ENCODE measurements at places on chromosomes 12 and 14.

DNA sequence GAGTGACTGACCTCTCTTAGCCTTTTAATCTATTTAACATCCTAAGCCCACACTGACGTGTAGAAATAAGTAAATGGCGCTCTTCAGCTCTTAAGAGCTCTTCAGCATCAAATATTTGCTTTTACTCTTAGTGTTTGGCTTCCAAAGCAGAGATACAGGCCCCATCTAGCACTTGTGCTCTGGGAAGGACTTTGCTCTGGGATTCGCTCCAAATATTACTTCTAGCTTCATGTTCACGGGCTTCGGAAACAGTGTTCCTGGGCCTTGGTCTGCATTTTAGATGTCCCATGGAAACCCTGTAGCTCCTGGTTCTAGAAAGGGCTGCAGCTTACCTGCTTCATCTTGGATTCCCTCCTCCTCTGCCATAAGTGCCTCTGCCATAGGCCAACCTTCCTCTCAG, 2.7 kb upstream of the NKX2-8 start:
- peak; percentile 36 for DNase-seq

DNA sequence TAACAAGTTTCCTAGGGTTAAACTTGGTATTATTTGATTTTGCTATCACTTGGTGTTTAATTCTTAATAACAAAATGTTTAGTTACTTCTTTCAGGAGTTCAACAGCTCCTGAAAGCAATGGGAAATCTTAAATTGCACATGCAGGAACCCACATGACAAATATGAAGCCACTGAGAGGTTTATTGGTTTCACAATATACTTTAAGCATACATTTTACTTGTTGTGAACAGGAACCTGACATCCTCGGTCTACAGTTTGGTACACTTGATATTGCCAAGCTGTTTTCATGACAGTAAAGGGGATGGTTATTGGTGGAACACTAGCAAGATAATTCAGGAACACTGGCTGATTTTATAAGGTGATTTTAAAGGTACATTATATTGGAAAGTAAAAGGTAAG, 46.2 kb downstream of the SLC38A1 start:
- DNase-seq: no peak

DNA sequence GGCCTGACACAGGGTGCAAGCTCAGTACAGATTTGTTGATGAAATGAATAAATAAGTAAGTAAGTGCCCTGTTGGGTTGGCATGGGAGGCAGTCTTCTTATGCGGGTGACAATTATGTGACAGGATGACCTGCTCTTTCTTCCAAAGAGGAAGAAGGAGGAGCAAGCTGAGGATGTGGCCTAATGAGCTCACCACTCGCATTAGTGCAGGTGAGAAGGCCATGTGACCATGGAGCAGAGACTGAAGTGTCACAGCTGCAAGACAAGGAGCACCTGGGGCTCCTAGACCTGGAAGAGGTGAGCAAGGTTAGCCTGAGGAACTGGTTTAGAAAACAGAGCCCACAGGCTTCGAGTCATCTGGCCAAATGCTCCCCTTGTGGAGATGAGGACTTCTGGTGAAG, 34.9 kb downstream of the LRTM2 start:
- no peak for DNase-seq

- peak; percentile 90 for DNase-seq
Observed at GRCh38 chr12:64733857-64734256, 25.3 kb downstream of the GNS start.

DNA sequence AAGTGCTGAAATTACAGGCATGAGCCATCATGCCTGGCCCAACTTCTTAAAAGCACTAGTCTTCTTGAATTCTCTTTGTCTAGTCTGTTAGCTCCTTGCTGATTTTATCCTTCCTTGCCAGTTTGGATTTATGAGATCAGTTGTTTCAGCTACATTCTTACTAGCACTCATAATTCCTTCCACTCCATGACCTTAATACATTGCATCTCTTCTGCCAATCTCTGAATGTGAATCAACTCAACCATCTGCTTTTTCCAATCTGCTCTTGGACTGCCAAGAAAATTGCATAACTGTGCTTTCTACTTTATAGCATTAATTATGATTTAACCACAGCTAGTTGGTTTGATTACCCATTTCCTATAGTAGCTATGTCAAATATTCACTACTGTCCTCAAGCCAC, 14.9 kb upstream of the HEATR5A start:
- DNase-seq: no peak

GRCh38 chr12:64256166-64256800, 34.2 kb upstream of the KICS2 start:
- DNase-seq: peak; percentile 72

DNA sequence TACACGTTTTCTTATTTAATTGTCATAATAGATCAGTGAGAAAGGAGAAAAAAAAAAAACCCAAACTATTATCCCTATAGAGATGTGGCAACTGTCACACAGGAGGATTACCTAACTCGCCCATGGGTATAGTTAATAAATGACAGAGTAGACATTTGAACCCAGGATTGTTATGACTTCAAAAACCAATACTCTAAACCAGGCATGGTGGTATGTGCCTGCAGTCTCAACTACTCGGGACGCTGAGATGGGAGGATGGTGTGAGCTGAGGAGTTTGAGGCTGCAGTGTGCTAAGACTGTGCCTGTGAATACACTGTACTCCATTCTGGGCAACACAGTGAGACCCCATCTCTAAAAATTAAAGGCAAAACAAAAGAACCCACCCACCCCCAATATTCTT, 114.5 kb downstream of the DENND5B start:
- DNase-seq: no peak

DNA sequence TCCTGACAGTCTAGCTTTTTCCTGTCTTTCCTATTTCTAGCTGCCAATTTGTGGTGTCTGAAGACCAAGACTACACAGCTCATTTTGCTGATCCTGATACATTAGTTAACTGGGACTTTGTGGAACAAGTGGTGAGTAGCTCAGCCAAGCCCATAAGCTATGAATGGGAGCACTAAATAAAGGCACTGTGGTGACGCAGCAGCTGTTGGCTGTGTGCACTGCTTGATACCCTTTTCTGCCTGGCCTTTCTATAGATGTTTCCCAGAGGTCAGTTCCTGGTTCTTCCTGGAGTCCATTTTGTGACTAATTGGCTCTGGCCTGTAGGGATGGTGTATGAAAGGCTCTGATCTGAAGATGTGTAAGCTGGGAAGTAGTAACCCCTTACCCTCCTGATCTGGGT, 20.5 kb downstream of the RNF10 start:
- no peak for DNase-seq

GRCh38 chr14:21703357-21704326, 30.0 kb upstream of the OR4E1 start:
- DNase-seq: no peak

GRCh38 chr12:100717733-100718067, 76.9 kb upstream of the ANO4 start:
- no peak for DNase-seq

DNA sequence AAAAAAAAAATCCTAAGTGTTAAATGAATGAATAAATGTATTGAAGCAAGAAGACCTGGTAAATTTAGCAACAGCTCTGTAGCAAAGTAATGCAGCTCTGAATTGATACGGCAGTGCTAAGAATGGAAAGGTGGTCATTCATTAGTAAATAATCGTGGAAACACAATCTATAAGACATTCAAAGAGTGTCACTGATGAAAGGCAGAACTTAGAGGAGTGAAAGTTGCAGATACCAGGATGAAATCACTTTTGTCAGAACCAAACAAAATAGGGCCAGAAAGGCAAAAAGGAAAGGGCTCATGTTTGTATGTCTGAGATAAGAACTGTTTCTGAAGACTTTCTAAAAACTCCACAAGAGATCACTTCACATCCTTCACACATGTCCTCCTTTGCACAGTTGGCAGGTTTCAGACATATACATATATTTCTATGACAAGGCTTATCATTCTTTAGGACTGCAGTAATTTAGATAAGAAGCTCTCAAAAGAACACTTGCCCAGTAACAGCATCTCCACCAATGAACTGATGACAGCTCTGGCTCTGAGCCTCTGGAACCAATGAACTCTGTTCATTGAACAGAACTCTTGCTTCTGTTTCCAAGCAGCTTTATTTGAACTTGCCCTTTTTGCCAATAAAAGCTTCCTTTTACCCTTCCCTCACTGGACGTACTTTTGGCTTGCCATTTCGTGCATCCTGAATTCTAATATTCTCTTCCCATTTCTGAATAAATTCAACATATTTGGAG, 4.2 kb upstream of the LRR1 start:
- no peak for DNase-seq

GRCh38 chr14:54743382-54743781, 159.2 kb downstream of the GCH1 start:
- DNase-seq: no peak

GRCh38 chr14:50333014-50333509, 20.9 kb downstream of the DMAC2L start:
- DNase-seq: no peak

- no peak for DNase-seq
Observed at GRCh38 chr12:127149226-127149964, 1117.6 kb upstream of the TMEM132C start.

GRCh38 chr14:102085488-102085887, 1.4 kb downstream of the HSP90AA1 start:
- no peak for DNase-seq

DNA sequence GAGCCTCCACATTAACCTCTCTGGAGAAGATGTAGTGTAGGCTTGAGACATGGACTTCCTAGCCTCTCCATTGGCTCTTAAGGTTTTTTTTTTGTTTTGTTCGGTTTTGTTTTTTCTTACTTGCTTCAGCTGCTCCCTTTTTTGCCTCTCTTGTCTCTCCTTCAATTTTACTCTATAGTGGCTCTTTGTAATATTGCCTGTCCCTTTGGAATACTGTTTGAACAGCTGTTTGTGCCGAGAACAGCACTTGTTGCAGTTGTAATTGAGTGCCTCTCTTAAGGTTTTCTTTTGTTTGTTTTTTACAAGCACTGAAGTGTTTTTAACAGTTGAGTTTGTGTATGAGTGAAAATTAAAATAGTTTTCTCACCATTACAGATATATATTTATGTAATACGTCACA, 567.7 kb downstream of the LRFN5 start:
- peak; percentile 99 for DNase-seq

DNA sequence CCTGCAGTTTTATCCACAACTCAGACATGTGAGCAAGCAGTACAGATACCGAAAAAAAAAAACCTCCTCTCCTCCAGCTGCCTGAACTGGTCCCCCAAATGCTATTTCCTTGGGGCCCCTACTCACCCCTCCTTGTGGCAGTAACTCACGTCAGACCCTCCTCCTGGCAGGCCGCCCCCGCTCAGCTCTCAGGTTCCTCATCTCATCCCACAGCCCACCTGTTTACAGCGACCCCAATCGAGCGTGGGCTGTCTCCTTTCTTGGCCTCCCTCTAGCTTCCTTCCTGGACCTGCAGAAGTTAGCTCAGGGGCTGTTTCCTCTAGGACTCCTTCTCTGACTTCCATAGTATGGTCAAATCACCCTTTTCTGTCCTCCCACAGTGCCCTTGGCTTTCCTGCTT, 455.3 kb downstream of the BCL11B start:
- DNase-seq: no peak

DNA sequence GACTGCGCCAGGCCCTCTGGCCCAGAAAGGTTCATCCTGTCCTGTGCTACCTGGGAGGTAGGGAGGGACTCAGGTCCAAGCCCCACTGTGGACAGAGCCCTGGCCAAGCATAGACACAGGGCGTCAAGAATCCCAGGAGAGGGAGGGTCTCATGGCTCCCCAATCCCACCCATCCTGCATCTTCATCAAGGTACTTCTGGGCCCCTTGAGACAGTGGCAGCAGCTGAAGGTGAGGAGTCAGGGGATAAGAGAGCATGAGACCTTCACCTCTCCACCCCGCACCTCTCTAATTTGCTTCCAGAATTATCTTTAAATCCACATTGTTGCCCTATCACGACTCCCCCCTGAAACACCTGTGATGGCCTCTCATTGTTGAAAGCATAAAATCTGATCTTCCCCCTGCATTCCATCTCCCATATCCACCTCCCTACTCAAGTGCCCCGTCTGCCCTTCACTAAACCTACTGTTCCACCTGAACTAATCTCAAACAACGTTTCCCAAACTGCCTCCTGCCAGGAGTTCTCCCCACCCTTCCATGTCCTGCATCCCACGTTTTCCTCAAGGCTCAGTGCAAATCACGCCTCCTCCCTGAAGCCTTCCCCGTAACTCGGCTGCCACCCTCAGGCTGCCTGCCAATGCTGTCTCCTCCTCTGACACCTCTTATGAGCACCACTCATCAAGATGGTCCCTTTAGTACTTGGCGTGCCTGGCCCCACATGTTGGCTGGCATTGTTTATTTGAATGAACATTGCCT, 27.1 kb downstream of the KRT18 start:
- no peak for DNase-seq
